D341Med (cell line): ENCODE measurements at places on chromosomes 6 and 20.

GRCh38 chr6:72704979-72705378, 83.1 kb downstream of the KCNQ5 start:
- DNase-seq = no peak

GRCh38 chr20:10221021-10221420, 2.4 kb downstream of the SNAP25 start:
- no peak for DNase-seq

DNA sequence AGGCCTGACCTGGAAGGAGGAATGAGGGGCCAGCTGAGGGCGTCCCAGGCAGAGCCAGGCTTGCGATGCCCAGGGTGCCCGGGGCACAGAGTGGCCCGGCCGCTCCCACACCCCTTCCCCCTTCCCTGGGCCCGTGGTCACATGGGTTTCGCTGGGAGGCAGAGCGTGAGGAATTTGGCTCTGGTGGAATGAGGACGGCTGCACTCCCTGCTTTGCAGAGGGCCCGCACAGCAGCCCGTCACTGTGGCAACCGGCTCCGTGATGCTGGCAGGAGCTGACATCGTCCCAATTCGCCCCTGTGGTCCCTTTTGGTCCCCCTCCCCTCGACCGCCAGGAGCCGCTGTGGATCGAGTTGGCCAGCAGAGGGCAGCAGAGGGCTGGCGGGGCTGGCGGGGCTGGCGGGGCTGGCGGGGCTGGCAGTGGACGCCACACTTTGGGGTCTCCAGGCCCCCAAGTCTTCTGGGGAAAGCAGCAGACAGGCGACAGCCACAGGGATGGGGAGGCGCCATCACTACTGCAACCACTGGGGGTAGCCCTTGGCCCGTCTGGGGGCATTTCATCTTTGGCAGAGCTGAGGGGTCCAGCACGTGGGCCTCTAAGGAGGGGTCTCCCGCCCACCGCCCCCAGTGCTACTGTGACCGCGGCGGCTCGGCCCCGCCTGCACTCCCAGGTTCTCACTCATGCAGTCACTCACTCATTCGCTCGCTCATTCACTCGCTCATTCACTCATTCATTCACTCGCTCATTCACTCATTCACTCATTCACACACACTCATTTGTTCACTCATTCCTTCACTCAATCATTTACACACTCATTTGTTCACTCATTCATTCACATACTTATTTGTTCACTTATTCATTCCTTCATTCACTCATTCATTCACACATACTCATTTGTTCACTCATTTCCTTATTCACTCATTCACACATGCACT, 49.7 kb upstream of the BHLHE23 start:
- DNase-seq = peak; percentile 88

DNA sequence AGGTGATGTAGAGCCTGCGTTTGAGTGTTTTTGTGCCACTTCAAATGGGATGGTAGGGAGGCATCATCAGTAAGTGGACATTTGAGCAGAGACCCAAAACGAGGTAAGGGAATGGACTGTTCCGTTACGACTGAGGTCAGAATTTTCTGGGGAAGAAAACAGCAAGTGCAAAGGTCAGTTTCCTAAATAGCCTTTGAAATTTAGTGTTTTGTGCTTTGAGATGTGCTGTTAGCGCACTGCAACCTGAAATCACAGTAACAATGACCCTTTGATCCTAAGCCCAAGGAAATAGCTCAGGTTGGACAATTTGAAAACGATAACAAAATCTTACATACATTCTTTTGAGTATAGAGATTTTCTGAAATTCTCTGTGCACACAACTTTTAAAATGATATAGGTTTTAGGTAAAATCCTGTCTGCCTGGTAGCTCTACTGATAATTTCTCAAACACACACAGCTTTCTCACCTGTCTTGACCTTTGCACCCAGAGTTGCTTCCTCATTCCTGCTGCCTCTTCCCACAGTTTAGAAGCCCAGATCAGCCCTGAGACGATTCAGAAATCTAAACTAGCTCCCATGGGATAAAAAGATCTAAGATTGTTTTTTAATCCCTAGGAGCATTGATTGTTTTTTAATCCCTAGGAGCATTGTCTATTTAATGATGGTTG, 22.1 kb downstream of the DCBLD1 start:
- DNase-seq = no peak

GRCh38 chr6:3306848-3307247, 48.1 kb downstream of the PSMG4 start:
- peak; percentile 91 for DNase-seq

DNA sequence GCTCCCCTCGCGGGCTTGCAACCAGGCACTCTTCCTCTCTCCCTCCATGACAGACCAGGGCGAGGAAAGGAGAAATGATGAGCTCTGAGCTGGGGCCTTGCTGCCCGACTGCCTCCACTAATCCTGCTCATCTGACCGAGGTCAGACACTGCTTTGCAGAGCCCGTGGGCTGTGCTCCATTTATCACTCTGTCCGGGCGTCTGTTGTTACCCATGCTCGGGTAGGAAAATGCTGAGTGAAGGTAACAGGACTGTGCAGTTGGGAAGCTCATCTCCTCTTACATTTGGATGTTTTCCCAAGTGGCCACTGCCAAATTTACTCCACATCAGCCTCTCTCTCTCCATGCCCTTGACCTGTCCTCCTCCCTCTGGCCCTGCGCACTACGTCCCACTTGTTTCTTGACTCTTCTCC, 14.6 kb downstream of the RPS6KA2 start:
- no peak for DNase-seq

DNA sequence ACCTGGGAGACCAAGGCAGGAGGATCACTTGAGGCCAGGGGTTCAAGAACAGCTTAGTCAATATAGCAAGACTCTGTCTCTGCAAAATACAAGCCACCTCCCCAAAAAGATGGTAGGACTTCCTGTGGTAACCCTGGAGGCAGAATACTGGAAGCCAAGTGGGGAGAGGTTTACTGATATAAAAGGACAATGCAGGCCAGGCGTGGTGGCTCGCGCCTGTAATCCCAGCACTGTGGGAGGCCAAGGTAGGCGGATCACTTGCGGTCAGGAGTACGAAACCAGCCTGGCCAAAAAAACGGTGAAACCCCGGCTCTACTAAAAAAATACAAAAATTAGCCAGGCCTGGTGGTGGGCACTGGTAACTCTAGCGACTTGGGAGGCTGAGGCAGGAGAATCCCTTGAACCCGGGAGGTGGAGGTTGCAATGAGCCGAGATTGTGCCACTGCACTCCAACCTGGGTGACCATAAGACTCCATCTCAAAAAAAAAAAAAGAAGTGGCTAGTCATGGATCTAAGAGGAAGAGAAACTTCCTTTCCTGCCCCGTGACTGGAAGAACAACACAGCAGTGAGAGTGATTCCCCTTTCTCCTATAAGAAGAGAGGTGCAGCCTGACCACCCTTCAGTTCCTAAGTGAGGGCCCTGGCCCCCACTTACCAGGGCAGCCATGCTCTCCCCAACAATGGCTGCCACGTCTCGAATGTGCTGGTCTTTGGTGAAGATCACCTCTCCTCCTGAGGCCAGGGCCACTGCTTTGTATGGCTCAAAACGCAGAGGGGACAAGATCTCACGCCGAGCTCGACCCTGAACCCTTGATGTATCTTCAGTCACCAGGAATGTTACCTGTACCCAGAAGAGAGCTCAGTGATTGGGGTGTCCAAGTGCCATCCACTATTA, 6.2 kb downstream of the SAPCD1 start:
- DNase-seq = no peak

DNA sequence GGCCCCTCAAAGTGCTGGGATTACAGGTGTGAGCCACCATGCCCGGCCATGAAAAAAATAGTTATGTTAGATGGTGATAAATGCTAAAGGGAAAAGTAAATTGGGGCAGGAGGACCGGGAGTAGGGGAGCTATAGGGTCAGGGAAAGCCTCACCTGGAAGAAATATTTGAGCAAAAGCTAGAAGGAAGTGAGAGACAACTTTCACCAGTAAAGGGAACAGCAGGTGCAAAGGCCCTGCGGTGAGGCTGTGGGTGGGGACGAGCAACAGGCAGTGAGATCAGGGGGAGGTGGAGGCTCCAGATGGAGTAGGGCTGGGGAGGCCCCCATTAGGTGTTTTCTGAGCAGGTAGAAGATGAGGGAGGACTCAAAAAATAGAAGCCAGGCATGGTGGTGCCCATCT, 16.0 kb downstream of the BCAS4 start:
- no peak for DNase-seq

- no peak for DNase-seq
Measured at GRCh38 chr6:11692451-11693376, 85.9 kb downstream of the ADTRP start.

- no peak for DNase-seq
Measured at GRCh38 chr6:154341871-154342270, 14.7 kb downstream of the IPCEF1 start.

DNA sequence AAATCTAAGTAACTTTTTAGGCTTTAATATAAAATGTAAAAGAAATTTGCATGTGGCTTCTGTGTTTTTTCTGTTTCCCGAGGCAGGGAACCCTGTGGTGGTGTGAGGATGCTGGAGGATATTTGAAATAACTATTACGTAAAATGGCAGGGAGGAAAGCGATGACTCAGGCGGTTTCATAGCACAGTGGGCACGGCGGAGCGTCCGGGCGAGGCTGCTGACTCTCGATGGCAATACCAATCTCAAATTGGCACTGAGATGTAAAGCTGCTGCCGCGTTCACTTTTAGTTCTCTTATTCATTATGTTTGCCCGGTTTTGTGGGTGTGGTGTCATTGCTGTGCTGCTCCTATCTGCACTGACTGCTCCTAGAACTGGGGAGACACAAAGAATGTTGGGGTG, 254.3 kb downstream of the THBS2 start:
- no peak for DNase-seq

GRCh38 chr6:21159465-21159864, 434.1 kb upstream of the SOX4 start:
- DNase-seq = no peak

- DNase-seq = no peak
Measured at GRCh38 chr6:39543950-39544349, 181.3 kb downstream of the KIF6 start.

- no peak for DNase-seq
Measured at GRCh38 chr6:98875375-98875774, 41.0 kb downstream of the POU3F2 start.

- no peak for DNase-seq
Measured at GRCh38 chr6:15427331-15428070, 181.6 kb downstream of the JARID2 start.

GRCh38 chr6:14546036-14546435, 428.5 kb downstream of the CD83 start:
- DNase-seq = no peak

GRCh38 chr20:54510541-54511129, 35.2 kb downstream of the DOK5 start:
- DNase-seq = no peak

DNA sequence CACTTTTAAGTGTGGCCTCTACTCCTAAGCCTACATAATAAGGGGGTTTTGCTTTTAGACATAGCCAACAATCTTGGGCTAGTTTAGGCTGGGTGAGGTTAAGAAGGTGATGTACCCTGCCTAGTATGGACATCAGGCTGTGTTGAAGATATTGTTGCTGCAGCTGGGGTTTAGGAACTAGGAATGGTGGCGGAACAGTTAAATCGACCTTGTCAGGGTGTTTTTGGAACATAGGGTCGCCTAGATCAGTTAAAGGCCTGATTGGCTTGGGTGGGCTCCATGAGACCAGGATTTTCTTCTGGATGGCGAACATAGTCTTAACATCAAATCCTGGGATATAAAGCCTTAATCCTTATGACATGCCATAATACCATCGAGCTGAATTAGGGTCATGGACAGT, 156.1 kb downstream of the TRIM27 start:
- DNase-seq = no peak

DNA sequence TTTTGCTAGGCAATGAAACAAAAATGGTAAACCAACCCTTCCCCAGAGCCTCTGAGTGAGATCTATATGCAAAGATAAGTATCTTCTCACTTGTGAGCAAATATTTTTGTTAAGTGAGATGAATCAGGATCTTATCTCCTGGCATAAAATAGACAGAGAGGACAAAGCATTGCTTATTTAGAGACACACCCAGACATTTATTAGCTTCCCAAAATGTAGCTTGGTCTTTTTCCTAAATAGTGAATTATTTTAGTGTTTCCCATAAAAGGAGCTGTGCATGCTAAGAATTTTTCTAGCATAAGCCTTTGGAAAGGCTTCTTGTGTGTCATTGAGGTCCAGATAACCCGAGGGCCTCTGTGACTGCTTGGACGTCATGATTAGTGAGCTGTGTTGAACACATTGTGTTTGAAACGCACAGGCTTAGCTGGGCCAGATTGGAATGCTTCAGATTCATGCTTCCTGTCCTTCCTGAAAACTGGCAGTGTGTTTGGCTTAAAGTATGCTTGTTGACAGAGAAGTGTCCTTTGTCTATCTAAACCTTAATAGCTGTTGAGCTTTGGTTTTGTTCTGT, 16.5 kb downstream of the MTHFD1L start:
- no peak for DNase-seq

DNA sequence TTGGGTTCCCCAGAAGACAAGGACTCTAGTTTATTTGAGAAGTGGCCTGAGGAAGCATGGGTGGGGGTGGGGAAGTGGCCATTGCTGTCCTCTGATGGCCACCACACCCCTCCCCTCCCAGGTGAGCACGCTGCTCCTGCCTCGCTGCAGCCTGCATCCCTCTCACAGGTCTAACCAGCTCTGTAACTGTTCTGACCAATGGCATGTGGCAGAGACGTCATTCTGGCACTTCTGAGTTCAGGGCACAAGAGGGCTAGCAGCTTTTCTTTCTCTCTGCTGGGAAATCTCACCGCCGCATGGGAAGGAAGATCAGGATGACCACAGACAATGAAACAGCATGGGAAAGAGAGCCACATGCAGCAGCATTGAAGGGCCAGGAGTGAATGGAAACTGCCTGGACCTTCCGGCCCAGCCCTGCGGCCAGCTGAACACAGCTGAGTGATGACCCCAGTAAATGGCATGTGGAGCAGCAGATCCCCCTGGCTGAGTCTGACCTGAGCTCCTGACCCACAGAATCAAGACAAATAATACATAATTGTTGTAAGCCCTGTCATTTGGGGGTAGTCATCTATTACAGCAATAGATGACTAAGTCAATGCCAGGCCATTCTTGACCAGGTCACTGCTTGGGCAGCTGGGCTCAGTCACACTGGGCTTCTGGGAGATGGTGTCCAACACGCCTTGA, 179.8 kb downstream of the LINC00237 start:
- DNase-seq = no peak
